ENCODE measurements at places on chromosomes 3 and 15.
A peak's percentile ranks its signal among the peaks of the same experiment; 100 is the strongest.

GRCh38 chr3:191139736-191140135 is 59.3 kb upstream of the OSTN start:
- DNase-seq, result no peak

DNA sequence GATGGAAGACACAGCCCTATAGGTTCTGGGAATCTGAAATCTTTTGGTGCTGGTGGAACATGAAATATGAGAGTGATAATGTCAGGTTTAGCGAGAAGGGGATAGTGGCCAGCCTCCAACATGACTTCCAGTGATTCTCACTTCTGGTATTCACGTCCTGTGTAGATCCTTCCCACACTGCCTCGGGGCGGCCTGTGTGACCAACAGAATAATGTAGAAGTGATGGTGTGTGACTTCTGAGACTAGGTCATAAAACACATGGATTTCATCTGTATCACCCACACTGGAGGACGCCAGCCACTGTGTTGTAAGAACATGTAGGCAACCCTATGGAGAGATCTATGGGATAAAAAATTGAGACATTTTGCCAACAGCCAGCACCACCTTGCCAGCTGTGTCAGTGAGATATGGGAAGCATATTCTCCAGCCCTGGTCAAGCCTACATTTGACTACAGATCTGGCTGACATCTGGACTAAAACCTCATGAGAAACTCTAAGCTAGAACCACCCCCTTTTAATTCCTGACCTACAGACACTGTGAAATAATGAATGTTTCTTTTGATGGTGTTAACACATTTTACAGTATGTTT is 25.5 kb upstream of the NUDT16 start:
- no peak for DNase-seq

DNA sequence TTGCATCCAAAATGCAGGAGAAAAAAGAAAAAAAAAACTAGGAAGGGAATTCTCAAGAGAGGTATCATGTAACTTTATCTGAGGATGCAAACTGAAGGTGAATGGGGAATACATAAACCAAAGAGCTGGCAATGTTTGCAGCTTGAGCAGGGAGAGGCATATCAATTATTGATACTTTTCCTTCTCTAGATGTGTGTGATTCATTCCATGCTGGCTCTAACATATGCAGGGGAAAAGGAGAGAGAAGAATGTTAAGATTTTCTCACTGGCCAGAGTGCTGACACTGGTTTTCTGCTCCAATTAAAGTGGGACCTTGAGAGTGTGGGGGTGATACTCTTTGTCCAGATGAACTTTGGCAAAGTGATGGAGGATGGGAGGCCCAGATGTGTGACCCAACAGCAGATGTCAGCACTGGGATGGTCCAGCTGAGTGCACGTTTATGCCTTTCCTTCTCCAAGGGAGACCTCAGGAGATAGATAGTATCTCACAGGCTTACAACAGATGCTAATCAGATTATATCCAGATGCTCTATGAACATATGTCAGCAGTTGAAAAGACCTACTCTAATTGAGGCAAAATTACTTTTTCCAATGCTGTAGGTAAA is 50.0 kb upstream of the PSMD6 start:
- no peak for DNase-seq

GRCh38 chr3:168939651-168940238 is 723.8 kb downstream of the MECOM start:
- DNase-seq, result no peak

GRCh38 chr3:197022405-197023231 is 7.0 kb downstream of the MELTF start:
- no peak for DNase-seq

DNA sequence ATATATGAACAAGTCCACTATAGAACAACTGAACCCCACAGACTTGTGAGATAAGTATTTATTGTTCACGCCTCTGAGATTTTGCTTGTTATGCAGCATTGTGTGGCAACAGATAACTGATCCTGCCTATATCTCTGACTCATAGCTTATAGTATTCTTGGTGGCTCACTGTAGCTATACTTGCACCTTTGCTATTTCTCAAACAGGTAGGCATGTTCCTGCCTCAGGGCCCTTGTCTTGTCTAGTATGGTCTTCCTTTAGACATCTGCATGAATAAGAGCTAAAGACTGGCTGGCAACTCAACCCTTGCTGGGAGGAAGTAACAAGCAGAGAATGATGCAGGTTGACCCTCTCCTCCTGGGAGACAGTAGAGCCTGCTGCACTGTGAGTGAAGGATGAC is 256.1 kb downstream of the CHST2 start:
- DNase-seq, result no peak

GRCh38 chr3:98026425-98027084 is 8.6 kb downstream of the GABRR3 start:
- DNase-seq, result no peak

DNA sequence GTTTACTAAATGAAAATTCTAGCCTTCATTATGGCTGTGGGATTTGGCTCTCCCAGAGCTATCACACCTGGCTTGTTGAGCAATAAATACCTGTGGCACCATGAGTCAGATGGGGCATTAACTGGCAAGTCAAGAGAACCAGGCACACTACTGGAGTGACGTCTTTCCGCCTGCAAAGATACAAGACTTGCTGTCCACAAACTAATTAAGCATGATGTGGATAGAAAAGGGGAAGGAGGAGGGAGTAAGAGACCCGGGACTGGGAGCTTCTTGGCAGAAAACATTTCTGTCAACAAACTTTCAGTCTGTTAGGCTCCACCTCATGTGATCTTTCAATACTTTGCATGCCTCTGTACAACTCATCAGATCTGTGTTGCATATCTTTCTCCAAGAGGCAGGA is 56.5 kb downstream of the CLDN1 start:
- no peak for DNase-seq

DNA sequence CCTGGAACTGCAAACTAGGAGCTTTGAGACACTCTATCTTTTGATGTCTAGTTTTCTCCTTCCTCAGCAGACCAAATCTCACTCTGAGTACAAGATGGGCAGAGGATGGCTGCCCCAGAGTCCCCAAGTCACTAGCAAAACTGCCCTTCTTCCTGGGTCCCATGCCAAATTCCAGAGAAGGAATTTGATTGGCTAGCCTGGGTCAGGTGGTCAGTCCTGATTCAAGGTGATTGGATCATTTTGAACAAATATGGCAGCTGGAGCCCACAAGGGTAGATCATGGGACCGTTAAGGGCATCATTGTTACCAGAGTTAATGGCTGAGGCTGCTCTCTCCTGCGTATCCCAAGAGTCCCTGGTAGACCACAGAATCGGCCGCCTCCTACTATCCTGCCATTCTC is 21.7 kb downstream of the SLC6A1 start:
- DNase-seq, result no peak

- DNase-seq, result peak; percentile 20
Measured at GRCh38 chr3:157128771-157129681, 30.9 kb downstream of the CCNL1 start.

DNA sequence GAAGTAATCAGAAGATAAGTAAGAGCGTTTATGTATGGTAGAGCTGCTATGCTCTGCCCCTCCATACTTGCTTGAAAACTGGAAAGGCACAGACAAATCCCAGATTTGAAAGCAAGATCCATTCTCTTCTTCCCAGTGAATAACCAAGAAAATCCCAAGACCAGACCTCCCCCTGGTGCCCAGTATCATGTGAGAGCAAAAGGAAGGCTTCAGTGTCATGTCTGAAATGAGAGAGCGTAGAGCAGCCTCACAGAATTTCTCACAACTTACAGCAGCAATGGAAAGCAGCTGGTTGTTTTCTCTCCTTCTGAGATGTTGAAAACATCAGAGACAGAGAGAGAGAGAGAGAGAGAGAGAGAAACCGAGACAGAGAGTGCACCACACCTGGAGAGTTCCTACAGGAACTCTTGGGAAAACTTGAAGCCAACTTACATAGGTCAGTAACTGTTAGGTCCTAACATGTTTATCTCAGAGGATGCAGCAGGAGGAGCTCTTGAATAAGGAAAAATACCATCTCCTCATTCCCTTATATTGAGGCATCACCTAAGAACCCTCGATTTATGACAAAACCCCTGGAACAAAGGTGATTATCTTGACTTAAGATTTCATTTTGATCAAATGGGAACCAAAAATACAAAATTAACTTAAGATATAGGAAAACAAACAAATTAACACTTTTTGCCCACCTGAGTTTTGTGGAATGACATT is 273.3 kb downstream of the NSUN3 start:
- DNase-seq, result no peak

GRCh38 chr15:91853948-91854638 is 585 bp downstream of the SLCO3A1 start:
- peak; percentile 49 for DNase-seq

DNA sequence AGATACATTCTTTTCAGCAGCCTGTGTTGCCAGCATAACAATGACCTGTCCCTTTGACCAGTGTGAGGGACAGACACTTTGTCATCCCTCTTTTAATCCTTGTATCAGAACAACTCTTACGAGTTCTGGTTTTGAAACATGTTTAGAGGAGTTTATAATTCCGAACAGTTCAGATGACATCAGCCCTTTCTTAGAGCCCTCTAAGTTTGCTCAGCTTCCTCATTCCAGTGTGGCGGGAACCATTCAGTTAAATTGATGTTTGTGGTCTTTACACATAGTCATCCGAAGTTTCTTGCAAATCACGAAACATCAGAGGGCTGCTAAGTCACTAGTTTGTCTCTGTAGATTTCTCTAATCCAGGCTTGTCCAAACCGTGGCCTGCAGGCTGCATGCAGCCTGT is 102.5 kb downstream of the AKAP13 start:
- no peak for DNase-seq

DNA sequence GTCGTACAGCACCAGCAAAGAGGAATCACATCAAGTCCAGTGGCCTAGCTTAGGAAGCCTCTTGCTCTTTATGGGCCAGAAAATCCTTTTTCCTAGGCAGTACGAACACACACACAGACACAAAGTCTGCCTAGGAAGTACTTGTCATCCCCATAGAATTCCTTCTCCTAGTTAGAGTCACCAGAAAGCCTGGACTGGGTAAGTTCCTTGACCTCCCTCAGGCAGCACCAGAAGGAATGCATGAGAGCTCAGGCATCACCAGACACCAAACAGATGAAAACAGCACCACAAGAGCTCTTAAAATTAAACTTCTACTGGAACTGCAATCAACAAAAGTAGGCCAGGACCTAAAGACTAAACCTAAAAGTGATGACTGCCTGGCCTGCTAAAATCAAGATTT is 192.9 kb upstream of the CCDC54 start:
- no peak for DNase-seq

- no peak for DNase-seq
Measured at GRCh38 chr3:115494826-115495225, 128.5 kb upstream of the GAP43 start.

- no peak for DNase-seq
Measured at GRCh38 chr3:111076732-111077131, 5.1 kb downstream of the NECTIN3 start.

DNA sequence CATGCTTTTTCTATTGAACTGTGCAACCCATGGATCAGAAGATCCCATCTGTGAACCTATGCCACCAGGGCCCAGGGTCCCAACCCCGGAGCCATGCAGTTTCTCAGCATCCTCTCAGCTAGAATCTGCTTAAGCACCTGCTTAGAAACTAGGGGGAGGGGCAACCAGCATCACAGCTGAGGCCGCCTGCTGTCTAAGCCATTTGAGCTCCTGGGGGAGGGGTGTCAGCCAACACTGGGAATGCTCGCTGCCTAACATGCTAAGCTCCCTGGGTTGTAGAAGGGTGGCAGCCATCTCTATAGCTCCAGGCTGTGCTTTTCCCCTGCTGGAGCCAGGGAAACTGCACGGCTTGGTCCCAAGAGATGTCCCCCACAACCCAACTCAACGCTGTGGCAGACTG is 322.8 kb downstream of the EDEM1 start:
- DNase-seq, result no peak

DNA sequence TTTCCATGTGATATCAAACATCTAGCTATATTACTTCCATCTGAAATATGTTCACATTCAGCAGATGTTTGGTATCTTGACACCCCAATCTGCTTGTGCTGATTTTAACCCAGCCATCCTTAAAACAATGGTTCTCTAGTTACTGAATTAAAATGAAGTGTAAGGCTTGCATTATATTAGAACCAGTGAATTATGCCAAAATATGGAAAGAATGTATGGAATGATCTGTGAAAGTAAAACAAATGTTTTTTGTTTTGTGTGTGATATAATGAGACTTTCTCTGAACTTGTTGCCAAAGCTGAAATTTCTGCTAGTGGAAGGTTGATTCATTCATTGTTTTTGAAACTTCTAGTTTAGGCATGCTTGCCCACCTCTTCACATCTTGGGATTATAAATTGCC is 317.1 kb downstream of the MEX3B start:
- DNase-seq, result no peak

- peak; percentile 21 for DNase-seq
Measured at GRCh38 chr3:161310649-161311423, 60.5 kb downstream of the SPTSSB start.

GRCh38 chr3:114659109-114660061 is 365.6 kb downstream of the TIGIT start:
- DNase-seq, result no peak

DNA sequence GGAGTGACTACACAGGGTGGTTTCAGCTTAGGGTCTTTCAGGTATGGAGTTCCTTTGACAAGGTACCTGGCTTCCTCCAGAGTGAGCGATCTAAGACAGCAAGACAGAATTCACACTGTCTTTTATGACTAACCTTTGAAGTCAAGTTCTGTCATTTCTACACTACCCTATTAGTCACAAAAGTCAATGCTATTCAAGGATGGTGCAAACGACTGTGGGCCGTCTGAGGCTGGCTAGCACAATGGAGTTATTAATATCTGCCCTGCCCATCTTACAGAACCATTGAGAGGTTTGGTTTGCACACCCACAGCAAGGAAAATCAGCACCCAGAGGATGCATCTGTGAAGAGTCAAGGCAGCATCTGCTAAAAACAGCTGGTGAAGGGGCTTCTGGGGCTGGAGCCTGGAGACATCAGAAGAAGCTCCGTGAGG is 62.9 kb upstream of the XCR1 start:
- DNase-seq, result no peak

DNA sequence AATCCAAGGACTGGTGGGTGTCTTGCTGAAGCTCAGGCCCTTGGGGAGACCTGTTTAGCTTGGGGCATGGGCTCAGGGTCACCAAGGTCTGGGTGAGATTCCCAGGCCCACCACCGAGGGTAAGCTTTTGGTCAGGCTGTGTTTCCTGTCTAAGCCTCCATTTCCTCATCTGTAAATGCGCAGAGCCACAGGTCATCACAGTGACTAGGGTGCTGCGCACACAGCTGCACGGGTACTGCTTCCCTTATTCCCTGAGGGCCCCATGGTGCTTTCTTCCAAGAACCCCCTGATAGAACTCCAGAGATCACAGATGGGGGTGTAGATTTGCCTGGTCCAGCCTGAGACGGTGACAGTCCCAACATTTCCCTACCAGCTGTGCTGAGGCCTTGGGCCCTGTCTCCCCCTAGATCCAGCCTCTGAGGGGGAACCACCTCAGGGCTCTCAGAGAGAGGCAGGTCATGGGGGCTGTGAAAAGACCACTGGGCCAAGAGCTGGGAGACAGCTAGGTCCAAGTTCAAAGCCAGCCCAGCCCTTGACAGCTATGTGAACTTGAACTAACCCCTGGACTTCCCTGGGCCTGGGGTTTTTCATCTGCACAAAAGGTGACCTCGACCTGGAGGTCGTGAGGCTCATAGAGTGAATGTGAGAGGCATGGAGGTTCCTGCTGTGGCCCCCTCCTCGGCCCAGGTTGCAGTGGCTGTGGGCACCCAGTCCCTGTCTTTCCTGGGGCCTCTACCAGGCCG is 60.7 kb downstream of the SEMA3G start:
- DNase-seq, result no peak
